ENCODE measurements at places on chromosomes 16 and 17.
A peak's percentile ranks its signal among the peaks of the same experiment; 100 is the strongest.

DNA sequence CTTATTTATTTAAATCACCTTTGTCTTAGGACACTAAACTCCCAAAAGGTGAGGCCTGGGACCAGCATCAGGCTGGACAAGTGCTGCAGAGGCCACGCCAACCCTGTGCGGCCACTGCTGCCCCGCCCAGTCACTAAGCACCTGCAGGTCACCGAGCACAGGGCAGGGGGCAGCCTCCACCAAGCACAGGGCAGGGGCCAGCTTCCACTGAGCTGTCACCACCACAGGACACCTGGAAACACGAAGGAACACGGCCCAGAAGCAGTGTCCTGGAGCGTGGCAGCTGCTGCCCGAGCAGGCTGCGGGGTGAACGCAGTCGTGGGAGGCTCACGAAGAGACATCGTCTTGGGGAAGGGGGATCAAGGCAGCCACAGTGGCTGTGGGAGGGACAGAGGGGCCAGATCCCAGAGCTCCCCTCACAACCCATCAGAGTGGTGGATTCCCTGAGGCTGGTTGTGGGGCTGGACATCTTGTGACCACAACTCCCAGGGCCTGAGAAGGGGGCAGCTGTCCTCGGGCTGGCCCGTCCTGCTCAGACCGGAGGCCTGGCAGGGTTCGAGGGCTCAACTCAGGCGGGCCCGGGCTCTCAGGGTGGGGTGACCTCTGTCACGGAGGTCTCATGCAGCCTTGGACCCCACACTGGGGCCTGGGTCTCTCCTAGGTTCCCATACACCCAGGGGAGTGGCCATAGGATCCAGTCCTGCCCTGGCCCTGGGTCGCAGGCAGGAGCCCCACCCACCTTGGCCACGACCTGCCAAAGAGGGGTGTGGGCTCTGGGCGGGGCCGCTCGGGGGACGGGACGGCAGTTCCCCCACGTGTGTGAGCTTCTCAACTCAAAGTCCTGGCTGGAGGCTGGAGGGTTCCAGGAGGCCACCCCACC, 18.7 kb downstream of the RAB40B start:
- DNase-seq, result no peak

- no peak for DNase-seq
Measured at GRCh38 chr16:31428279-31428597, at the start of gene COX6A2. COX6A2 (minus strand) TSS chr16:31428360; CDS start chr16:31428325, 35 bp downstream.

DNA sequence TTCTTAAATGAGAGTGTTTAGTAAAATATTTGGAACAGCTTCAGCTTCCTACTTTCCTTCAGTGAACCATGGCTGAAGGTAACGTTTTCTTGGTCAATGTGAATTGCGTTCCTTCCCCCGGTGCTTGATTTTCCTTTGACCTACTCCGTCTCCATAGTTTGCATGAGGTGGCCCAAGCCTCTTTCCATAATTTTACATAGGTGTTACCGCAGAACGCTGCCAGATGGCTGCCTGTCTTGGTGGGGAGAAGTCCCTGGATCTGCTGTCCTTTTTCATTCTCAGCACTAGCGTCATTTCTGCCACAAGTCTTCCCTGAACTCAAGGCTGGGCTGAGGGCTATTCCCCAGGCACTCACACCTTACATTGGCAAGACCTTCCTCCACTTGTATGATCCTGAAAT, 178.4 kb downstream of the PRKCA start:
- DNase-seq, result no peak

- DNase-seq, result no peak
Measured at GRCh38 chr16:1003391-1004347, 22.1 kb downstream of the SOX8 start.

DNA sequence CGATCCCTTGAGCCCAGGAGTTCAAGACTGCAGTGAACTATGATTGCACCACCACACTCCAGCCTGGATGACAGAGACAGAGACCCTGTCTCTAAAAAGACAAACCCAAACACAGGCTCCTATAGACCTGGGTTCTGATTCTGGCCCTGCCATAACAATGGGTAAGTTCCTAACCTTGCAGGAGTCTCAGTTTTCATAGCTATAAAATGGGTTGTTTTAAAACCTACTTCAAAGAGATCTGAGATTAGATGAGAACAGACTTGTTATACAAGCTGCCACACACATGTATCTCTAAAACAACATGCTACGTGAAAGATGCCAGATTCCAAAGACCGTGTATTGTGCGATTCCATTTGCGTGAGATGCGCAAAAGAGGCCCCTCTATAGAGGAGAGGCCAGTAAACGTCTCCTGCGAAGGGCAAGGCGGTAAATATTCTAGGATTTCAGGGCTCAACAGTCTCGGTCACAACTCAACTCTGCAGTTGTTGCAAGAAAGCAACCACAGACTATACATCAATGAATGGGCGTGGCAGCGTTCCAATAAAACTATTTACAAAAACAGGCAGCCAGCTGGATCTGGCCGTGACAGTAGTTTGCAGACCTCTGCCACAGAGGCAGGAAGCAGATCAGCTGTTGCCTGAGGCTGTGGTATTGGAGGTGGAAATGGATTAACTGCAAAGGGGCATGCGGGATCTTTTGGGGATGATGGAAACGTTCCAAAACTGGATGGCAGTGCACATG, 5.9 kb downstream of the CORO7 start:
- peak; percentile 75 for DNase-seq

DNA sequence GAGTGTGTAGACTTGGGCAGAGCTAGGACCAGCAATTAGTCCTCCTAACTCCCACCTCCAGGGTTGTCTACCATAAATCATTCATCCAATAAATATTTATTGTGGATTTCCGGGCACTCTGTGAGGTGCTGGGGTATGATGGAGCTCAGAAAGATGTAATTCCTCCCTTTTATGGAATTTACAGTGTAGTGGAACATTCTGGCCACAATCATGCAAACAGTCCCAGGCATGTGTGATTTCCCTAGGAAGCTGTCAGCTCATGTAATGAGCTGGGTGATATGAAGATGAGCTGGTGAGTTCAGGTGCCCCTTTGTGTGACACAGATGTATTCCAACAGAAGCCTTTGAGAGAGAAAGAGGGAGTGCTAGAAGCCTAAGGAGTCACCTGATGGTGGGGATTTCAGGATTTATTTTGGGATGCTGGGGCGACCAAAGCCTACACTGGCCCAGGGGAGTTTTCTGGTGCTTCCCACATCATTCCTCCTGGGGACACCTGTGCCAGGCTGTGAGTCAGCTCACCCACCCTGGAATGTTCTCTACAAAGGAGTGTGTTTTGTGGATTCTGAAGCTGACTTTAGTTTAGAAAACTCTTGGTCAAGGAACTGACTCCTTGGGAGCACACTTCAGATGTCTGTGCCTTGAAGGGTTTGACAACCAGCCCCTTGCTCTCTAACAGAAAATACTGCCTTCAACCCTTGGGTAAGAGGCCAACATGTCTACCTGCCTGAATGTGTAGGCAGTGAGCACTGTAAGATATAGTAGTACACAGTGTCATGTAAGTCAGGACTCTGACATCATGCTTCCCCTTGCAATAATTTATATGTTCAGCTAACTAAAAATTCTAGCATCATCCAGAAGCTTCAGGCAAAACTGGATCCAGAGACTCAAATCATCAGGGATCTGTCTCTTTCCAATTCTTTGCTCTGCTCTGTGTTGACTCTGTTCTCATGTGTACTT, 42.9 kb downstream of the HS3ST4 start:
- DNase-seq, result no peak

GRCh38 chr17:7332111-7332510, 3.0 kb upstream of the NEURL4 start:
- DNase-seq, result no peak

DNA sequence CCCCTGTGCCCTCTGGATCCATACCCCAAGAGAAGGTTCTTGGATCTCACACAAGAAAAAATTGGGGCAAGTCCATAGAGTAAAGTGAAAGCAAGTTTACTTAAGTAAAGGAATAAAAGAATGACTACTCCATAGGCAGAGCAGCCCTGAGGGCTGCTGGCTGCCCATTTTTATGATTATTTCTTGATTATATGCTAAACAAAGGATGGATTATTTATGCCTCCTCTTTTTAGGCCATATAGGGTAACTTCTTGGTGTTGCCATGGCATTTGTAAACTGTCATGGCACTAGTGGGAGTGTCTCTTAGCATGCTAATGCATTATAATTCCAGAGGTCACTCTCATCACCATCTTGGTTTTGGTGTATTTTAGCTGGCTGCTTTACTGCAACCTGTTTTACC, 70.8 kb downstream of the NLK start:
- no peak for DNase-seq

GRCh38 chr17:7384489-7385081, 3.7 kb downstream of the TNK1 start:
- no peak for DNase-seq

DNA sequence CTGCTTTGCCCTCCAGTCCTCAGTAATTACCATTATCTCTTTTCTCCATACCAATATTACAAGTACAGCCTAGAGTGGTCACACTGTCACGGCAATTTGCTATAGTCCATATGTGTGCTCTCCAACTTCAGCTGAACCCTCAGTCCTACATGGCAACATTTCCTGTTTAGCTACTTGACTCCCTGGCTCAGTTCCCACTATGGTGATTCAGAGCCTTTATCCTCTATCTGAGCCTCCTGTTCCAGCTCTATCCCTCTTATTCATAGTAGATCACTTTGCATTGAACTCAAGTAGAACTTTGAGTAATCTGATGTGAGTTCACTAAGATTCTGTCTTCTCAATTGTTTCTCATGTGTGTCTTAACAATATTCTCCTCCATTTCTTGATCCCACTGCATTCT, 43.7 kb upstream of the GOSR1 start:
- DNase-seq, result peak; percentile 49
